ENCODE measurements at places on chromosomes 4 and X.

- no peak for DNase-seq
Measured at GRCh38 chr4:72564184-72564583, 4.8 kb downstream of the ADAMTS3 start.

DNA sequence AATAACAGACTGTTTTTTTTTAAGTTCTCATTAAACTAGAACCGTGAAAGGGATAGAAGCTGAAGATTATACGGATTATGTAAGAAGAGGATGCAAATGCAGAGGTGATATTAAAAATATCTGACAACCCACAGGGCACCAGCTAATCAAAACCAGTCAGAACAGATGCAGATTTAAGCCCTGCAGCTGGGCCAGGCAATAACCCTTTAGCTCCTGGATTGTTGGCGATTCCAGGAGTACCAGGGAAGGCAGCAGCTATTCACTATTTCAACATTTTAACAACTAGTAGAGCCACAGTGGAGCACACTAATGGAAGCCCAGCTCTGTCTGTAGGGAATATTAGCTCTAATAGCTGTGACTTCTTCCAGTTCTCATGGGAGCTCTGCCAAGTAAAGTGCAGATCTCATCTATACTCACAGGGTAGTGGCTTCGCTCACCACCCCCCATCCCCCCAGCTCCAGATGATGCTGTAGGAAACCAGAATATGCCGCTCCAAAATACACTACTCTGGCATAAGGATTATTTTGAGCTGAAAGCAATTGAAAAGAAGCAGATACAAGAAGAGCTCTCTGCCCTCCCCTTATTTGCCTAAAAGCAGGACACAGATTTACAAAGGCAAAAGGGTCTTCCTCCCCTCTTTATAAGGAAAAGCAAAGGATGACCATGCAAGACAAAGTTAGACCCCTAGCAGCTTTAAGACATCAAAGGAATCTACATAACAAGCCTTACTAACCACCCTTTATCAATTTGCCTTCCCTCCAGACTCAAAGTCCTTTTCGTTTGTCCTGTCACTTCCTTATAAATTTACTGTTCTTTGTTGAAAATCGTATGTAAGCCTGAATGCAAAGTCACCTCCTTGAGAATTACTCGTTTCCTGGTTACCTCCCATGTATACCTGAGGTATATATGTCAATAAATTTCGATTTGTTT lies 13.7 kb downstream of the SCD5 start:
- no peak for DNase-seq

DNA sequence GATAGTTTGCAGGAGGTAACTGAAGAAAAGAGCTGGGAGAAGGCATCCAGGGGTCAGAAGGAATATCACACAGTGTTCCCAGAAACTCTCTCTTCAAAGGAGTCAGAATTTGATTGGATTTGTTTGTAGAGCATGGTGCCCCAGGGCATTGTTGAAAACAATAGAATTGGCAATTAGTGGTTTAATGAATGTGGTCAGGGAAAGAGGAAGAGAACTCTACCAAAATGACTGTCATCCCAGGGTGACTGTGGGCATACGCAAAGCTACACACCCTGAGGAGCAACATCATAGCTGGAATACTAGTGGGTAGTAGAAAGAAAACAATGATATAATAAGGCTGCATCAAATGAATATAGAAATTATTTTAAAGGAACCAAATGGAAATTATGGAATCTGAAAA lies 21.5 kb downstream of the TNIP2 start:
- DNase-seq: no peak

GRCh38 chr4:53730031-53730805 lies 138.9 kb upstream of the LNX1 start:
- DNase-seq: no peak

DNA sequence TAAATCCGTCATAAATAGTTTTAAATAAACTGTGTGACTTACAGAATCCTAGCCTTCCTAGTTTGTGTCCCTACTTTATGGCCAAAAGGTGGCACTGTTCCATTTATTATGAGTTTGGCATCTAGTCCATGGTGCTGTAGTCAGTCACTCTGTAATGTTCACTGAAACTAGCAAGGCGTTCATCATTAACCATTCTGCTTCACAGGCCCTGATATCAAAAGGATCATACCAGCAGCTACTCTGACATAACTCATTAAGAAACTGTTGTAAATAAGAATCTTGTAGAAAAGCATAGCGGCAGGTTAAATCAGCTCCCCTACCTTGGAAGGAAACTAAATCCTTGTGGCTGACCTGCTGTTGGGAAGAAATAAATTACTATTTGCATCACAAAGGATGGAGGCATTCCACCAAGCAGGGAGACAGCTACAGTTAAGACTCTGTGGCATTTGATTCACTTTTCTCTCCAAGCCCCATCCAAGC lies 919.6 kb upstream of the DIAPH2 start:
- DNase-seq: no peak

DNA sequence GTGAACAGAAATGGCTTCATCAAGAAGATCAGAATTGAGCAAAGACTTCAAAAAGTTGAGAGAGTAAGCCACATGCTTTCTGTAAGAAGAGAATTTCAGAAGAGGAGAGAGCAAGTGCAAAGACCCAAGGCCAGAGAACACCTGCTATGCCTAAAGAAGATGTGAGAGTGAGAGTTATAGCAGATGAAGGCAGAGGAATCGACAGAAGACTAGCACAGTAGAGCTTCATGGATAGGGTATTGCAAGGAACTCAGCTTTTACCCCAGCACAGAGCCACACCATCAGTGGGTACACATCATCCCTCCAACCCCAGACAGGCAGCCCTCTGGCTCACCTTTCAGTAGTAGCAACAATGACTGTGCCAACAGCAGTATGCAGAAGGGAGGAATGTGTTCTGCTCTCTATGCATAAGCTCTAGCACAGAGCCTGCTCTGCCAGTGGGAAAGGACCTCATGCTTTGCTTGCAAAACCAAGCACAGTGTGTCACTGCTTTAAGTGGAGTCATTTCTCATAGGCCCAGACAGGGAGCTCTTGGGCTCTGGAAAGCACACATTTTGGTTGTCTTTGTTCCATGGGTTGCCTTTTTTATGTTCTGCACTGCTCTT lies 318.6 kb downstream of the NAF1 start:
- no peak for DNase-seq

- no peak for DNase-seq
Measured at GRCh38 chrX:119240356-119240755, 4.3 kb downstream of the PGRMC1 start.

DNA sequence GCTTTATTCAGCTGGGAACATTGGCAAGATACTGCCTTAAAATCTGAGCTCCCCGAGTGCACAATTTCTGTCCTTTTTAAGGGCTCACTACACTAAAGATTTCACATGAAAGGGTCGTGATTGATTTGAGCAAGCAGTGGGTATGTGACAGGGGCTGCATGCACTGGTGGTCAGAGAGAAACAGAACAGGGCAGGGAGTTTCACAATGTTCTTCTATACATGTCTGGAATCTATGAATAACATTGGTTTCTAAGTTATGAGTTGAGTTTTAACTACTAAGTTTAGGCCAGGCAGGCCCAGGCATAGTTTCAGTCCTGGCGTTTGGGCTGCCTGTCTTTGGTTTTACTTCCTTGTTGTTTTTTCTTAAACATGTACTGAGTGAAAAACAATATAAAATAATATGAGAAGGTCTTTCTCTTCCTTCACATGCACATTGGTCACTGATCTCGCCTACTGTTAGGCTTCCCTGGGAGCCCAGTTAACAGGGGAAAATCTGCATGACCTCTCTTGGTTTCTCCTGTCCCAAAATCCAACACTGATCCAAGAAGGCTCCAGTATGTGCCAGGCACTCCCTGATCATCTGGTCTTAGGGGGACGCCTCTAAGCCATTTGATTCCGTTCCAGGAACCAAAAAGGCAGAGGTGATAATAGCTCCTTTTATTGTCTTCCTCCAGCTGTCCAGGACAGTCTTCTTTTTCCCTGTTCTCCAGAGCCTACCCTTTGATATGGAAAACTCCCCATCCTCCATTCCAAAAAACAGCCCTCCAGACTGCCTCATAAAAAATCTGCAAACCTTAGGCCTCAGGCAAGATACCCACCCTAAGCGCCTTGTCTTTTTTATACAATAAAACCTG lies at the start of gene UGT2B17:
TSS of gene UGT2B17 (minus strand) at position 51 of the 854 bp plus-strand sequence. CDS start 7,838 bp downstream, outside the sequence.
- no peak for DNase-seq

- no peak for DNase-seq
Measured at GRCh38 chr4:185916231-185916630, 104.2 kb upstream of the SORBS2 start.

DNA sequence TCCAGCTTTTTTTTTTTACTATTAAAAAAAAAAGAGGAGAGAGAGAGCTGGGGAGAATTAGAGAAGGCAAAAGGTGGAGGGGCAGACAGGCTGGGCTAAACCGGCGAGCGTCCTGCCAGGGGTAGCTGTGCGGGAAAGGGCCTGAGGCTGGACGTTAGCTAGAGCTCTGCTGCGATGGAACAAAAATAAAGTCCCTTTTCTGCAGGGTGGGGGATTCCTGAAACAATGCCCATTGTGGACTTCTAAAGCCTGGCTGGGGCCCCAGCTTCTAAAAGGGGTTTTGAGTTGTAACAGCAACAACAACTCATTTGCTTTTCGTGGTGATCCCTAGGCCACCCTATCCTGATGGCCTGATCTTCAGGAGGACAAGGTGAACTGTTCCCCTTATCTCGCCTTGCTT lies 311.7 kb downstream of the FBXW7 start:
- no peak for DNase-seq

- DNase-seq: no peak
Measured at GRCh38 chr4:153510252-153511001, 44.3 kb downstream of the TMEM131L start.

GRCh38 chr4:101730291-101731117 lies 60.0 kb upstream of the BANK1 start:
- no peak for DNase-seq

DNA sequence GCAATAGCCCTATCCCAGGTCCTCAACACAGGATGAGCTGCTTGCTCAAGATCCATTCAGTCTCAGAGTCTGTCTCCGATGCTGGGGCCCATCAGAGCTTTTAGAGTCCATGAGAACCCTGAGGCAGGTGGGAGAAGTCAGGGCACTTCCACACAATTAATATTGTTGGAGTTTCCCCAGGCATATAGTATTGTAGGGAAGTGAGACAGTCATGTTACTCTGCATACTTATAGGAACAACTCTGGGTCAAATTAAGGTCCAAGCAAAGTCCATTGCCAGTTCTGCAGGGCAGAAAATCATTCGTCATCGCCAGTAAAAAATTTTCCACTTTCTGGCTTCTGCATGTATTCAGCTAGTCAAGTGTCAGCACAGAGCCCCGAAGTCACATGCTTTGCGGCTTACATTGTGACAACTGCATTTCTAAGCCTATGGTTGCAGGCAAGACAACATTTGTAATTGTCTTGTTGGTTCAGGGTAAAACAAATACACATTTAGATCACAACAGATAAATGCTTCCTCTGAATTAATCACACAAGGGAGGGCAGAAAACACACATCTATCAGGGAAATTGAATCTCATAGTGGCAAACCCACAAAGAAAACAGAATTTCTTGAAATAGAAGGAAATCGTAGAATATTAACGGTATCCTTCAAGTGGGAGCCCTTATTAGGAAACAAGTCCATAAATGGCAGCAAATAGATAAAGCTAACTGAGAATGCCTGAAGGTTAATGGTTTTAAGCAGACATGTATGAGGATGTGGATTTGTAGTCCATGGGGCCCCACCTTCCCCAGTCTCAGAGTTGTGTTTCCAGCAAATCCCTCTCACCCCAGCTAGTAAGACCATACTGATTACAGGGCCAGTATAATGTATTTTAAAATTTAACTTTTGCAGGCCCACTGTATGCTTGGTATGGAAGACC lies 412.1 kb upstream of the RASGEF1B start:
- no peak for DNase-seq

DNA sequence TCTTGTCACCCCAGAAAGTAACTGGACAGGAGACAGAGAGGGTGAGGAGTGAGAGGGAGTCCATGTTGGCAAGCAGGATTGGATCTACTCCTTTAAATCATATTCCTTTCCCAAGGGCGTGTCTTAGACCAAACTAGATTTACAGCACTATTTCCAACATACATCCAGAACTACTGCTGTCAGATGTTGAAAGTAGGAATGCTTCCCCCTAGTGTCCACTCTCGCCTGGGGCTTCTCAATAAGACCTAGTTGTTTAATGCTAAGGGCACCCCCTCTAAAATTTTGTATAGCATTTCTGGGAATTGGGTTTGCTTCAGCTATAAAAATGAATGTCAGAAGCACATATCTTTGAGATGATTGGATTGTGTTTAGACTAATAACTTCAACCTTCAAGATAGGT lies 13.3 kb downstream of the OFD1 start:
- DNase-seq: no peak

DNA sequence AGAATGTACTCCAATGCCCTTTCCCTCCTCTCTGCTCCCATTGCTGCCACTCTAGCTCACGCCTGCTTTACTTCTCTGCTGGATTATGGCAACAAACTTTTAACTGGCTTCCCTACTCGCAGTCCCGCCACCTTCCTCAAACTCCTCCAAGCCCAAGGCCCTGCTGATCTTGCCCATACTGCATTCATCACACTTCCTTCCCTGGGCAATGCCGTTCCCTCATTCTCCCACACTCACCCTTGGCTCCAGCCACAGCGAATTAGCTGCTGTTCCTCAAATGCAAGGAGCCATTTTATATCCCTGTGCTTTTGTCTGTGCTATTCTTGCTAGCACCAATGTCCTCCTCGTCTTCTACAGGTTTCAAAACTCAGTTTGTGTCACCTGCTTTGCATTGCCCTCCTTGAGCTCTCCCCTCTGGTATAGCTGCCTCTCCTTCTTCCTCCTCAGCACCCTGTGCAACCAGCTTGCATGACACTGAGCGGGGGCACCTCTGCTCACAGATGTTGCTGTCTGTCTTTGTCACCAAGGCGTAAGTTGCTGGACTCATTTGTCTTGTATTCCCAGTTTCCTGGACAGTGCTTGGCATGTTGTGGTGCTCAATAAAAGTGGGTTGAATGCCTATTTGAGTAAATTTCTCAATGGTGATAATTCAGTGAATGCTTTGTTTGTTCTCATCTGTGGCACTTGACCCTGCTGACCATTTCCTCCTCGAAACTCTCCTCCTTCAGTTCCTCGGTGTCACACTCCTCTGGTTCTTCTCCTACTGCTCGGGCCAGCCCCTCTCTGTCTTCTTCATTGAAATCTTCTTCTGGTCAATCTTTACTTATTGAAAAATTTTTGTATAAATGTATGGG lies 22.4 kb upstream of the MGST2 start:
- no peak for DNase-seq

GRCh38 chrX:41759817-41760216 lies 35.8 kb downstream of the GPR82 start:
- DNase-seq: no peak

GRCh38 chr4:18508786-18509185 lies 487.2 kb upstream of the LCORL start:
- no peak for DNase-seq

- DNase-seq: no peak
Measured at GRCh38 chrX:49761481-49761880, 65.7 kb upstream of the PAGE1 start.

DNA sequence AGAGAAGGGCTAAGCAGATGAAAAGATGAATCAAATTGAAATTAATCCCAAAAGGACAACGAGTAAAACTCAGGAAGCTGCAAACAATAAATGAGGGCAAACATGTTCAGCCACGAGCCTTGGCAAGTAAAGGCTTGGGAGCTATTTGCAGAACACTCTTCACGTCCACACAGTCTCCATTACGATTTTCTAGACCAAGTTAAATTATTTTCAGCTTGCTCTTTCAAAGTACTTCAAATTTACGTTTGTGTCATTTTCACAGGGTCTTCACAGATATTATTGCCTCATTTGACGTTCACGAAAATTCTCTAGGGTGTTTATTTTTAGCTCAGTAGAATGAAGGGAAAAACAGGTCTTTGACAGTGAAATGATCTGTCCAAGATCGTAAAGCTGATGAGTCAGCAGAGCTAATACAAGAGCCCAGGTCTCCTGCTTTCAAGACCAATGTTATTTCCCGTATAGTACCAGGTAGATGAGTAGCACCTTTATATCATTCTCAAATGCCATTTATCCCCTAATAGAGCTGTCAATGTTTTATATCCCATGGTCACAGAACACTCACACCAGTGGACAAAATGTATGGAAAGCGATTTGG lies 20.9 kb downstream of the KLB start:
- DNase-seq: no peak
